ENCODE measurements at places on chromosomes 11 and 22. TPM values are rescaled to one million over a fixed set of nuclear protein-coding genes. Genes with fewer than 3 reads are reported as not detected.

- no peak for DNase-seq
Measured at GRCh38 chr11:113689768-113690618, 16.1 kb downstream of the TMPRSS5 start.

DNA sequence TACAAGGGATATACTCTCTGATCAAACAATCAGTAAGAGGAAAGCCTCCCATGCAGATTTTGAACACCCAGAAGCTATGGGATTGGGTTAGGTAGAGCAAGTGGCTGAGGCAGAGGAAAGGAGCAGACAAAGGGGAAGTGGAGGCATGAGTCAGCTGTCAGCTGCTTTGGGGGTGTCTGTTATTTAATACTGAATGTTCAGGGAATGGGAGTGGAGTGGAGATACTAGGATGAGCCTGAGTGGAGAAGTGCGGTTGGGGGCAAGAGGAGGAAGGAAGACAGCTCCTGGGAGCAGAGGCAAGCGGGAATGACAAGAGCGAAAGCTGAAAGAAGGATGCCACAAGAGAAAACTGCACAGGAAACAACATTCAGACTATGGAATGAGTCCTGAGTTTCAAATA, 22.7 kb upstream of the TMPRSS5 start:
- DNase-seq, result no peak

The LMO1 gene
- 0.12 TPM for polyA plus RNA-seq

DNA sequence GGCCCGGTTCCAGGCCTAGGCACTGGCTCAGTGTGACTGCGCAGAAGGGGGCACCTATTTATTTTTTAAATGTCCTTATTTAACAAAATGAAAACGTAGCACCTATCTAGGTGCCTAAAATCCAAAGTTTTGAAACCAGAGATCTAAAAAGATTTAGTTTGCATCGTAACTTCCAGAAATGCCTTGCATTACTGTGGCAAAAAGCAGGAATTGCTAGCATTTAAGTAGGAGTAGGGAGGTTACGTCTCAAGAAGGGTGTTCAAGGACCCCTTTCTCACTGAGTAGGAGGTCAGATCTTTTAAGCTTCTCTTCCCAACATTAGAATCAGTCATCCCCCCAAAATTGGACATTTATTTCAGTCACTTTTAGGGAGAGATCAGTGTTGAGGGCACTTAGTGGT, 7.7 kb upstream of the PLET1 start:
- no peak for DNase-seq

The BCL2L13 gene
- polyA plus RNA-seq, result 30.0 TPM

GRCh38 chr11:19844012-19844411, 131.4 kb downstream of the NAV2 start:
- DNase-seq, result no peak

DNA sequence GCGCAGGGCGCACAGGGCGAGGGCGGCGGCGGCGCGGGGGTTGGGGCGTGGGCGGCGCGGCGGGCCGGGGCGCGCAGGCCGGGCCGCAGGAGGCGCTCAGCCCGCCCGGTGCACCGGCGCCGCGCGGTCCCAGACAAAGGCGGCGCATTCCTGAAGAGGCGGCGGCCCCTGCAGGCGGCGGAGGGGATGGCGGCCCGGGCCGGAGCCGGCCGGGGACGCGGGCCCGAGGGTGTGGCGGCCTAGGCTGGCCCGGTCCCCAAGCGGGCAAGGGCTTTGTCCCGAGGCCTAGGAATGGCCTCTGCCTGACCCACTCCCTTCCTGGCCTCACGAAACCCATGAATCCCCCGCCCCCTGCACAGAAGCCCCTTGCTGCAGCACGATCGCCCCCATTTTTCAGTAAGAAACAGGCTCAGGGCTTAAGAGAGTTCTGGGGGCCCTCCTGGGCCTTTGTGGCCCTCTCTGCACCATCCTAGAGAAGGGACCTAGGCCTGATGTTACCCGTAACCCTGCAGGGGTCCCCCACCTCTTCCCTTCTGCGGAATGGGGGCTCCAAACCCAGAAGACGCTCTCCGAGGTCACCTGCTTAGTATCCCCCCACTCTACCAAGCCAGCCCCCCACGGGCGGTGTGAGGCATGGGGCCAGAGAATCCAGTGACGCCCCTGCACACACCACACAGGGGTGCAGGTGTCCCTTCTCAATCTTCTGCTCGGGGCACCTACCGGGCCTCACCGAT, at the start of gene RTN4R:
Gene RTN4R (minus strand): TSS at position 40 of the 734 bp plus-strand sequence. CDS start 226 bp downstream, outside the sequence.
- DNase-seq, result peak; percentile 67

- no peak for DNase-seq
Measured at GRCh38 chr22:17523925-17524324, 39.4 kb upstream of the SLC25A18 start.

DNA sequence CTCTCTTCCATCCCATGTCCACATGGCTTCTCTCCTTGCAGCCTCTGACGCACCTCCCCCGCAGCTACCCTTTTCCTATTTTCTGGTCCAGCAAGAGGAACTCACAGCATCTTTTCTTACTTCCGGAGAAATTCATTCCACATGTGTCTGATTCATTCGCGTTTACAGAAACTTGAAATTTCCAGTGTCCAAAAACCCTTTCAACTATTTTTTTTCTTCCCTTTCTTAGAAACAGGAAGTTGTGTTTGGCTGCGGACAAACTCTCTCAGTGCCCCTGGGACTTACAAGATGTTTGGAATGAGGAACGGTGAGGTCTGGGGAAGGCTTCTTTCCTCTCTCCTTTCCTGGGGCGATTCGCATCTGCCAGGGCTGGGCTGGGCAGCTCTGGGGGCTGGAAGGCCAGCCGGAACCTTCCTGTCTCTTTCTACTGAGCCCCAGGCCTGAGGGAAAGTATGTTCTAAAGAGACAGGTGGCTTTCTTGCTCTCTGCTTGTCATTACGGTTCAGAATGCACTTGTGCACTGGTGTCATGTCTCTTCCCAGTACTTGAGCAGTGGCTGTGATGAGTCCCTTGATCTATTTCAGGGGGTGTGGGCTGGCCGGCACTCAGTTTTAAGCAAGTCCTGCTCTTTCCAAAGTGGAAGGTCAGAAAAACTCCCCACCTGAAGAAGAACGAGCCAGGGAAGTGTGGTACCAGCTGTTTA, 27.5 kb downstream of the ADAMTS8 start:
- DNase-seq, result no peak

DNA sequence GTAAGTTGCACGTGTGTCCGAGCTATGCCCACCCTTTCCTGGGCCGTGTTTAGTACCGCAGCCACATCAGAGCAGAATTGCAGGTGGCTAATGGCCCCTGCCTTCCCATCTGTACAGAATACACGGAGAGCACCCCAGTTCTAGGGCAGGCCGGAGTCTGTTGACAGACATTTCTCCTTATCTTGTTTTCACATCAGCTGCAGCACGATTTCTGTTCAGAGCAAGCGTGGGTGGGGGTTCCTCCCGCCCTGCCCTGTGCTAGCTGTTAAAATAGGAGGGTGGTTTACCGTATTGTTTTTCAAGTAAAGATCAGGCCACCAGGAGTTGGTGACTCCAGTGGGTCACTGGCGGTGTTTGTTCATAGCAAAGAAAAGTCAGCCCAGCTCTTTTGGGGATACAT, 41.1 kb downstream of the UBASH3B start:
- DNase-seq, result no peak

GRCh38 chr11:126080161-126080941, 17.7 kb upstream of the CDON start:
- no peak for DNase-seq

GRCh38 chr22:44797181-44797725, 44.9 kb downstream of the ARHGAP8 start:
- no peak for DNase-seq

The CYTH4 gene
- 4.3 TPM for polyA plus RNA-seq

DNA sequence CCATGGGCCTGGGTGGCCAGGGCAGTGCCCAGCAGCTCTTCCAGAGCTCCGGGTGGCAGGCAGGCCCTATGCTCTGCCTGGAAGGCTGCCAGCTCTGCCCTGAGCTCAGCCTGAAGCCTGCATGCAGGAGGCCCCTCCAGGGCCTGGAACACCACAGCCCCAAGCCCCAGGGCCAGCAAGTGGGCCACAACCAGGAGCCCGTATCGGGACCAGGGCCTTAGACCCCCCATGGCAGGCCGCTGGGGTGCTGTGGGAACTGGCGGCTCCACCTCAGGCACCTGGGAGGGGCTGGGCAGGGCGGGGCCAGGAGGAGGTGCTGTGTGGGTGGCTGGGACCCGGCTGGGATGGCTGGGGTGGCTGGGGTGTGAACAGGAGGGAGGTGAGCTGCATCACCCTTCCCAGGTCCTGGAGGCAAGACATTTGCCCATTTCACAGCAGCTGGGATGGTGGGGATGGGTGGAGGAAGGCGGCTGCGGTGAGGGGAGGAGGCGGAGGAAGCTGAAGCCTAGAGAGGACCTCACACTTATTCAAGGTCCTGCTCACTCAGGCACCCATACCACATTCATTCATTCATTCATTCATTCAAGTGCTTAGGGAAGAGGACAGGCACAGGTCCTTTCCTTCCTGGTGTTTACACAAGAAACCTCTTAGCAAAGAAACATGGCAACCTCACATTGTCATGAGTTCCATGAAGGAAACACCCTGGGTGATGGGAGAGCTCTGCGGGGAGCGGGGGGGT, at the start of gene KCNK7:
Gene KCNK7 (minus strand): TSS at position 258 of the 739 bp plus-strand sequence. CDS start 28 bp downstream, at position 230.
- no peak for DNase-seq

DNA sequence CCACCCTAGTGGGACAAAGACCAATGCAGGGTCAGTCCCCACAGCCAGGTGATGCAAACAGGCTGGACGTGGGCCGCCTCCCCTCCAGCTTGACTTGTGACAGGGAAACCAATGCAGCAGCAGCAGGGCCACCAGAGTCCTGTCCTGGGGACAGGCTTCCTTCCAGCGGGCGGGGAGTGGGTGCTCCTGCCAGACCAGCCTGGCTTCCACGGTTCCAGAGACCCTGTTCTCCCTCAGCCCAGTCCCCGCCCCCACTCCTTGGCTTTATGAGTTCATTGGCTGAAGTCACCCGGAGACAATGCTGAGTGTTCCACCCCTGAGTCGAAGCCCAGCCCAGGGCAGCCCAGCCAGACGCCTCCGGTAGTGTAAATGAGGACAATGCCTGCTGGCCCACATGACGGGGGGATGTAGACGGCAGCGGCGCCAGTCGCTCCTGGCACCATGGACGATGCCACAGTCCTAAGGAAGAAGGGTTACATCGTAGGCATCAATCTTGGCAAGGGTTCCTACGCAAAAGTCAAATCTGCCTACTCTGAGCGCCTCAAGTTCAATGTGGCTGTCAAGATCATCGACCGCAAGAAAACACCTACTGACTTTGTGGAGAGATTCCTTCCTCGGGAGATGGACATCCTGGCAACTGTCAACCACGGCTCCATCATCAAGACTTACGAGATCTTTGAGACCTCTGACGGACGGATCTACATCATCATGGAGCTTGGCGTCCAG, at the start of gene TSSK2:
Gene TSSK2 (plus strand): TSS at position 350 of the 726 bp plus-strand sequence. CDS start 92 bp downstream, at position 442.
- DNase-seq, result no peak

The DCHS1 gene
- 17.1 TPM for polyA plus RNA-seq

The OR2D2 gene
- not detected for polyA plus RNA-seq

The RIMBP3C gene
- polyA plus RNA-seq, result 0.04 TPM

The VSIG10L2 gene
- polyA plus RNA-seq, result not detected

GRCh38 chr11:28343304-28344233, 235.4 kb downstream of the METTL15 start:
- DNase-seq, result no peak

DNA sequence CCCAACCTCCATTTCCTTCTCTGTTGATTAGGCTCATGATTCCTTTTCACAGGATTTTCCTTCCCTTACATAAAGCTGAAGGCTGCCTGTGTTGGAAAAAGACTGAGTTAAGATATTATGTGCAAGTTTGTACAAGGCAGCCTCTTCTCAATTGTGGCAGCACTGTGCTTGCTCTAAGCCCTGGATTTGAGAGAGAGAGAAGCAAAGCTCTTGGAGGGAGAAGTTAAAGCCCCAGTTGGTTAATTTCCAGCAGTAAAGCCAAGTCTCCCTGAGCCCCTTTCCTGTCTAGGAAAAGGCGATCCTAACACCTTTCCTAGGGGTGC, 128.3 kb upstream of the SESN3 start:
- DNase-seq, result no peak

DNA sequence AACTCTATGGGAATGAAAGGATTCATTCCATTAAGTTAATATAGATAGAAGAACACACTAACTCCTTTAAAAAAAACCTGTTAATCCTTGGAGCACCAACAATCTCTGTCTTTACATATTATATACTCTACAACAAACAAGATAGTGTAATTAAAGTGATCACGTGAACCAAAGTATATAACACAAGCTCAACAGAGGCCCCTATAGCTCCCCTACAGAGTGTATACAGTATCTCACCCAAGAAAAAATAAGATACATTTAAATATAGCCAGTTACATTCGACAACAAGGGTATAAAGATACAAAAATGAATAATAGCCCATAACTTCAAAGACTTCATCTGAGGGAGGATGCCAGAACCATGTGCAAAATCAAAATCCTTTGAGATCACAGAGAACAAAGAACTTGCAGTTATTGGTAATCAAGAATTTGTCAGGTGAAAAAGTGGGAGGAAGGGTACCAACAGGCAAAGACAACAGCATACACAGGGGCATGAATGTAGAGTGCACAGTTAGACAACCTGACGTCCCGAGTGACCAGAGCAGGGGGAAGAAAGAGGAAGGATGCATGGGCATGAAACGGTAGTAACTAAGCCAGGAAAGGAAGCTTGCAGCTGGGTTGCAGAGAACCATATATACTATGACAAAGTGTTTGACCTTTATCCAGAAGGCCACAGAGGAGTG, 4.7 kb downstream of the FCHSD2 start:
- DNase-seq, result no peak

- no peak for DNase-seq
Measured at GRCh38 chr22:44473166-44473565, 24.9 kb downstream of the RTL6 start.

The ARAP1 gene
- 69.1 TPM for polyA plus RNA-seq

DNA sequence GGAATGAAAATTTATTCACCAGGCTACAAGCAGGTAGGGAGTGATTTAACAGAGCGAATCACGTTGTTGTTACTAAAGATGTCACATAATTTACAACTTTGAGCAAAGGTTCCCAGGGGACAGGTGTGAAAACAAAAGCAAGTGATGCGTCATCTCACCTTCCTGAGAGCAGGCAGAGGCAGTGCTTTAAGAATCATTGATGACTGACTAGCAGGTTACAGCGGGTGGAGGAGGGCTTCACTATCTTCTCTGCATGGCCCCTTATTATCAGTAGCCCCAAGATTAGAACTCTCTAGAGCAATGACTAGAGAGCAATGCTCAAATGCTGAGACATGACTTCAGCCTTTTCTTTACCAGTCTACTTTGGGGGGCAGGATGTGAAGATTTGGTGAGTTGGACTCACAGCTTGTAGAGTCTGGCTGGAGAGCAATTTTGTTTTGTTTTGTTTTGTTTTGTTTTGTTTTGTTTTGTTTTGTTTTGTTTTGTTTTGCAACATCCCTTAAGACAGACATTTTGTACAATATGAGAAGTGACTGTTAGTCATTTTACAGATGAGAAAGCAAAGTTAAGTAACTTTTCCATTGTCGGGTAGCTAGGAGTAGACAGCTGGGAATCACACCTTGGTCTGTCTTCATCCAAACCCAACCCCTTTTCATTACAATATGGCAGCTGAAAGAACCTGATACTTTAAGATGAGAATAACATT, 84.8 kb downstream of the SLC1A2 start:
- peak; percentile 70 for DNase-seq

The NEFH gene
- polyA plus RNA-seq, result 5.6 TPM

The SLC22A25 gene
- polyA plus RNA-seq, result 0.01 TPM

DNA sequence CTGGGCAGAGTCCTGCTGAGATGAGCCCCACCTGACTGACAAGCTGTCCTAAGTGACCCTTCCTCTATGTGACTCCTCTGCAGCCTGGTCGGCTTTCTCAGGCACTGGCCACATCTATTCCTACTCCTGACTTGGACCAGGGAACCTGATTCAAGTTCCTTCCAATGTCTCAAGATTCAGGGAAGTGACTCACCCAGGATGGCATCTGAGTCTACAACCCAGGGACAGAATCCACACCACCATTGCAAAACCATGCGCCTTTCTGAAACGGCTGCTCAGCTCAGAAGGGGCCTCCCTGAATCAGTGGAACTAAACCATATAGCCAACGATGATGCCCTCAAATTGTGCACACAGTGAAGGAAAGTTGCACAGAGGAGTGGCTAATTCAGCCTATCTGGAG, 63.9 kb upstream of the CSNK2A3 start:
- DNase-seq, result no peak
